CD4-positive, alpha-beta T cell treated with Interleukin-4 for 1 hour (primary cell): ENCODE measurements at places on chromosomes 16 and 17.

- no peak for DNase-seq
Measured at GRCh38 chr17:77163001-77163400, 22.2 kb downstream of the SEC14L1 start.

DNA sequence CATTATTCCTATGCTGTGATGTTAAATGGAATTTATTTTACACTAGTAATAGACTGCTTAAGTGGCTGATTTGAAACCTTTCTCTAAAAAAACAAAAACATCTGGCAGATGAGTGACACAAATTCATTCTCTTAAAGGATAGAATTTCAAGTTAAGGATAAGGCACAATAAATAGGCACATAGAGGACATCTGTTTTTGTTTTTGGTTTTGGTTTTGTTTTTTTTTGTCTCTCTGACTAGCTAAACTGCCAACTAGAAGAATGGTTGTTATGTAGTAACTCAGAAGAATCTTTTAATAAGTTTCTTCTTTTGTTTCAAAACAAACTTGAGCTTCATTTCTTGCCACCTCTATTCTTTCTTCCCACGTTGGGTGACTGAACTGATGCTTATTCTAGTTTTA is 5.1 kb upstream of the VPS4A start:
- DNase-seq = no peak

DNA sequence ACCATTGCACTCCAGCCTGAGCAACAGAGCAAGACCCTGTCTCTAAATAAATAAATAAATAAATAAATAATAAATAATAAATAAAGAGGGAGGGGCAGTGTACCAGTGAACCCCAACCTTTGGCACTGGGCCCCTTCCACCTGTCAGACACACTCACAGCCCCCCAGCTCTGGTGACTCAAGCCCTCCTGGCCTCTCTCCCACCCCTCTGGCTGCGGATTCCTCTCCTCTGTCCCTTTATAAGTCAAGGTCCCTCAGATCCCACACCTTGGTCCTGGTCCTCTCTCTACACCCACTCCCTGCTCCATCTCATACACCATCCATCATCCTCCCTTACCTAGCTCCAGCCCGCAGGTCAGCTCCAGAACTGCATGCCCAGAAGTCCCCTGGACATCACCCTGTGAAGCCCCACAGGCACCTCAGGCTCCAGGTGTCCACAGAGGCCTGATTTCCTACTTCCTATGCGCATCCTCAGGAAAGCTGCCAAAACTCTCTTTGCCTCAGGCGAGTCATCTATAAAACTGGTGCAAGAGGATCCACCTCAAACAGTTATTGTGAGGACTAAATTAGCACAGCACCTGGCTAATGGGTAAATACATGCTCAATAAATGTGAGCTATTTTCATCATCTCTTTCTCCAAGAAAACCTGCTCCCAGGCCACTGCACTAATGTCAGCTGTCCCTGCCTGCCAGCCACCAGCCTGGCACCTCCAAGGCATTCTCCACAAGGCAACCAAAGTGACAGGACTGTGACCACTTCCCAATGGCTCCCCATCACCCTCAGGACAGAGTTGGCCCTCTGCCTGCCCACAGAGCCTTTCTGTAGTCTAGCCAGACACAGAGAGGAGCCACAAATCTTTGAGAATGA is 46.8 kb downstream of the BEAN1 start:
- DNase-seq = no peak

- DNase-seq = no peak
Measured at GRCh38 chr17:50514936-50515702, 6.9 kb downstream of the MYCBPAP start.
